ENCODE measurements at places on chromosomes 12 and 14. TPM values are rescaled to one million over a fixed set of nuclear protein-coding genes. Genes with fewer than 3 reads are reported as not detected.

DNA sequence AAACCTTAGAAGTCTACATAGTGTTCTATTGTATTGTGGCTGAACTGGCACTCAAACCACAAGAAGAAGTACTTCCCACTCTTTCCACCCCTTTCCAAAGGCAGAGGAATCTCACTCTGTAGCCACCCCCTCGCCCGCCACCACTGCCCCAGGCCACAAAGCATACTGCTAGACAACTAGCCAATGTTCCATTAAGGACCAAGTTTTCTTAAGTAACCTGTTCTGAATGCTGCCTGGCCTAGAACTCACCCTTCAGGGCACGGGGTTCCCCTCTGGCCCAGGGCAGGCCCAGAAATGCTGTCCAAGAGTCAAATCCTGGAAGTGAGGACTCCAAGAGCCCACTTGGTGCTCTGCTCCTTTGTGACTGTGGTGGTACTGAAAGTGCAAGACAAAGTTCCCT lies 15.7 kb upstream of the PTPRO start:
- no peaks in the 10 kb centered on the region for H3K27me3 ChIP-seq
- no peak for DNase-seq
- H3K4me1 ChIP-seq: no peaks in the 10 kb centered on the region
- H3K4me3 ChIP-seq: no peak overlapping the region
- H3K36me3 ChIP-seq: no peaks in the 10 kb centered on the region

GRCh38 chr12:117025481-117026151 lies 73.6 kb downstream of the TESC start:
- DNase-seq: peak; percentile 84
- H3K27me3 ChIP-seq: no peaks in the 10 kb centered on the region
- peaks cover 22% of the 10 kb centered on the region for H3K36me3 ChIP-seq
- H3K4me3 ChIP-seq: no peak overlapping the region
- no peak overlapping the region for H3K27ac ChIP-seq

DNA sequence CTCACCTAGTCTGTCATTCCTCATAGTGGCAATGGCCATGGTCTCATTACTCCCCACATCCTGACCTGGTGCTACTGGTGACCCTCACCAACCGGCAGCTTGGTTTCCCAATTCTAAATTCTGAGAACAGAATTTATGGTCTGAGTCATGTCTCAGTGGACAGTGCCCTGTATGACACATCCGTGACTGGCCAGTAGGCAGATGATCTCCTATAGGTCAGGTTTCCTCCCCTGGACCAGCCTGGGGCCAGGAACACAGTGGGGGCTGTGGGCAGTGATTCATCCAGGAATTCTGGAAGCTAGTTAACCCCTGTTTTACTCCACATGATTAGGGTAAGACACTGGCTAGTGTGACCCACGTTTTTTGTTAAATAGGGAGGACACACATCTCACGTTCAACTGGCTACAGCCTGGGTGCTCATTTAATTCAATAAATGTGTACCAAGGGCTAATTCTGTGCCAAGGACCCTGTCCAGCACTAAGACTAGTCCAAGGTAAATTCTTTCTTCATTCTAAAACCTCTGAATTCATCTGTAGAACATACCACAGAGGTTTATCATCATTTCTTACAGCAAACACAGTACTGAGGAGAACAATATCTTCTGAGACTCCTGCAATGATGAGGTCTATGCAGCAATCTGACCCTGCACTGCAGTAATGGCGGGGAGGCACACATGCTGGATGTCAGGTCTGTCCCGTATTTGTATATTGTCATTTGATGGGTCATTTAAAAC lies 249.6 kb upstream of the TBX3 start:
- H3K4me3 ChIP-seq: no peak overlapping the region
- no peaks in the 10 kb centered on the region for H3K4me1 ChIP-seq
- no peak overlapping the region for H3K27ac ChIP-seq
- H3K27me3 ChIP-seq: no peaks in the 10 kb centered on the region
- no peak for DNase-seq

GRCh38 chr12:93857279-93857938 lies 180.2 kb downstream of the CRADD start:
- H3K4me3 ChIP-seq: no peak overlapping the region
- H3K27ac ChIP-seq: no peak overlapping the region
- no peaks in the 10 kb centered on the region for H3K36me3 ChIP-seq
- H3K4me1 ChIP-seq: no peaks in the 10 kb centered on the region
- no peaks in the 10 kb centered on the region for H3K27me3 ChIP-seq

- no peak overlapping the region for H3K4me3 ChIP-seq
- no peaks in the 10 kb centered on the region for H3K27me3 ChIP-seq
- H3K4me1 ChIP-seq: no peaks in the 10 kb centered on the region
- H3K27ac ChIP-seq: no peak overlapping the region
These were observed 194.6 kb upstream of the FSCB start for GRCh38 chr14:44701563-44702263.

DNA sequence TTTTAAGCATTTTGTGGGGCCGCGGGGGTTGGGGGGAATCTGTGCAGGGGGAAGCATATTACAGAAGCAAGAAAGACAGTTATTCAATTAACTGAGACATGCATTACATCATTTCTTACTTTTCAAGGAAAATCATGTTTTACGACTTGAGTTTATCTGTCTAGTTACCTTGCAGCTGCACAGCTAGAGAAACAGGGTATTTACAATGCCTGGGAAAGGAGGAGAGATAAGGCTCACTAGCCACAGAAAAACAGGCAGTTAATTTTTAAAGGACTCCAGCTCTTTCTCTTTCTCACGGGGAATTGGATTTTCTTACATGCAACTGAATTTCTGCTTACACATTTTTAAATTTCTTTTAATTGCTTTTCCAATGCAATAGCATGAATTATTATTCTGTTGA lies 22.2 kb downstream of the FCF1 start:
- H3K4me1 ChIP-seq: no peaks in the 10 kb centered on the region
- no peak overlapping the region for H3K27ac ChIP-seq
- no peaks in the 10 kb centered on the region for H3K27me3 ChIP-seq
- DNase-seq: no peak
- no peak overlapping the region for H3K4me3 ChIP-seq

The GPD1 gene
- polyA plus RNA-seq: 3.6 TPM

- DNase-seq: no peak
- peaks cover 7% of the 10 kb centered on the region for H3K4me1 ChIP-seq
- no peak overlapping the region for H3K27ac ChIP-seq
- H3K27me3 ChIP-seq: peaks cover 10% of the 10 kb centered on the region
- H3K4me3 ChIP-seq: no peak overlapping the region
These were observed 41.6 kb downstream of the LRRC74A start for GRCh38 chr14:76867516-76868453.

The NUMB gene
- 53.4 TPM for polyA plus RNA-seq

The COX8C gene
- polyA plus RNA-seq: not detected

DNA sequence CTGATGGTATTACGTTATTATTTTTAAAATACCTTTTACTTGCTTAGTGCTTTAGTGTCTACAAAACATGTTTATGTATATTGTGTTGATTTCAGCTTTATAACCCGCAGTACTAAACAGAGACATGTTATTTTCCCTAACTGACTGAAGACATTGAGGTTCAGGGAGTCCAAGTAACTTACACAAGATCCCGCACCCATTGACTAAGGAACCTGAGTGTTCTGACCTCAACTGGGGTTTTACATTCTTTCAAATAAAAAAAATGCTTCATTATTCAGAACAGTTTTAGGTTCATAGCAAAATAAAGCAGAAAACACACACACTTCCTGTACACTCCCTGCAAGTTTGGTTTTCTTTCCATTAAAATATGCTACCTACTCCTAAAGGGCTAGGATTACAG lies 60.4 kb upstream of the METAP2 start:
- H3K27me3 ChIP-seq: no peaks in the 10 kb centered on the region
- no peak for DNase-seq
- H3K36me3 ChIP-seq: no peaks in the 10 kb centered on the region
- peaks cover 16% of the 10 kb centered on the region for H3K4me1 ChIP-seq
- no peak overlapping the region for H3K4me3 ChIP-seq

The PCED1B gene
- 5.8 TPM for polyA plus RNA-seq
